ENCODE measurements at places on chromosomes 3 and 15. TPM values are rescaled to one million over a fixed set of nuclear protein-coding genes. Genes with fewer than 3 reads are reported as not detected.

CTXN2 gene
- total RNA-seq = 0.25 TPM

KCTD6 gene
- 10.5 TPM for total RNA-seq

SMAD6 gene
- 176 TPM for total RNA-seq

CISH gene
- 15.2 TPM for total RNA-seq

PTPRG gene
- 33.2 TPM for total RNA-seq

P3H2 gene
- total RNA-seq = 14.8 TPM

ATP13A4 gene
- total RNA-seq = 2.0 TPM

SERINC4 gene
- 0.09 TPM for total RNA-seq

FGD5 gene
- total RNA-seq = 3.4 TPM

LNP1 gene
- 4.3 TPM for total RNA-seq

PRSS50 gene
- total RNA-seq = 4.8 TPM

DAPK2 gene
- total RNA-seq = 1.2 TPM

RAD51 gene
- 9.3 TPM for total RNA-seq

HIGD2B gene
- not detected for total RNA-seq

TMEM44 gene
- 26.8 TPM for total RNA-seq

TRMT10C gene
- total RNA-seq = 26.3 TPM

C2CD4B gene
- total RNA-seq = not detected

DOCK3 gene
- 21.4 TPM for total RNA-seq

EPHA6 gene
- total RNA-seq = 39.5 TPM

PRR20G gene
- not detected for total RNA-seq

OR5K2 gene
- not detected for total RNA-seq

NEIL1 gene
- 64.5 TPM for total RNA-seq

CLASP2 gene
- 57.6 TPM for total RNA-seq

SCN10A gene
- total RNA-seq = not detected

GPR149 gene
- total RNA-seq = not detected

CYP19A1 gene
- total RNA-seq = not detected

CD96 gene
- 0.20 TPM for total RNA-seq

GRAMD1C gene
- 7.7 TPM for total RNA-seq

B2M gene
- total RNA-seq = 256 TPM

DNAH1 gene
- 8.2 TPM for total RNA-seq

GSK3B gene
- total RNA-seq = 72.8 TPM

HIGD1A gene
- 63.9 TPM for total RNA-seq

CHST13 gene
- not detected for total RNA-seq

DNASE1L3 gene
- 0.72 TPM for total RNA-seq

PDCD10 gene
- 36.9 TPM for total RNA-seq
